ENCODE measurements at places on chromosomes 7 and 10. TPM values are rescaled to one million over a fixed set of nuclear protein-coding genes. Genes with fewer than 3 reads are reported as not detected.

The CCL26 gene
- not detected for polyA plus RNA-seq

The DNAJC1 gene
- 18.2 TPM for polyA plus RNA-seq

The DNAH11 gene
- 0.23 TPM for polyA plus RNA-seq

DNA sequence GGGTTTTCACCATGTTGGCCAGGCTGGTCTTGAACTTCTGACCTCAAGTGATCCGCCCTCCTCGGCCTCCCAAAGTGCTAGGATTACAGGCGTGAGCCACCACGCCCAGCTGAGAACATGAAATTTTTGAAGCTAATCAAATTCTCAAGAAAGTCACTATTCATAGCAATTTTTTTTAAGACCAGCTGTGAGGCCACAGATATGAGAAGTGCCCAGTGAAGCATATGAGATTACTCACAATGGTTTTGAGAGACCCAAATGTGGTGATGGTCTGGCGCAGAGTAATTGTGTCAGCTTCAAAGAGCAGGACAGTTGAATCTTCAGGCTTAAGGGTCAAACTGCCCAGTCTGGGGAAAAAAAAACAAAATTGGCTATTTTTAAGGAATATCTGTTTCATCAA, 16.2 kb downstream of the NCOA4 start:
- no peak for DNase-seq

- no peak for DNase-seq
These were observed 18.8 kb downstream of the ANXA11 start for GRCh38 chr10:80186364-80187012.

DNA sequence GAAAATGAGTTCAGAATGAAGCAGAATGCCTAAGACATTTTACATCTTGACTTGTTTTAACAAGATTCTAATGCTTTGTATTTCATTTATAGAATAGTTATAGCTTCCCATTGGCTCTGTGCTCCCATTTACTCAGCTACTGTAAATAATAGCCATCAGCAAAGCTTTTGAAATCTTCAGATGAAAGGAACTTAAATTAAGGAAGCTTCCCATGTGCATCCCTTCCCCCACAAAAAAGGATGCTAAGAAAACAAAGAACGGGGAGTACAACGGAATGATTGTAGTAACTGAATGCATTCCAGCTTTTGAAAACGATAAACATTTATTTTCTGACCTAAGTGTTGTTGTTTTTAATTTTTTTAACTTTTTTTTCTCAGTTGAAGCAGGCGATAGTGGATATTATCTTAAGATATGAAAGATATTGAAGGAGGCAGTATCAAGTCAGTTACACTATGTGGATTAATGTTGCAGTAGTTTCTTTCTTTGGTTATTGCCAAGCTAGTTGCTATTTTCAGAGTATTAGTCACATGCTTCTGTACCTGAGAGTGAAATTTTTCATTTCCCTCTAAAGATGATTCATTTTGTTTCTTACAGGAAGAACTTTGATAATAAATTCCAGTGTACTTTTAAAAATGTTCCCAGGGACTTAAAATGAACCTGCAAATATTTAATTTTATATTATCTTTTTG, 129.2 kb downstream of the KCND2 start:
- peak; percentile 74 for DNase-seq

DNA sequence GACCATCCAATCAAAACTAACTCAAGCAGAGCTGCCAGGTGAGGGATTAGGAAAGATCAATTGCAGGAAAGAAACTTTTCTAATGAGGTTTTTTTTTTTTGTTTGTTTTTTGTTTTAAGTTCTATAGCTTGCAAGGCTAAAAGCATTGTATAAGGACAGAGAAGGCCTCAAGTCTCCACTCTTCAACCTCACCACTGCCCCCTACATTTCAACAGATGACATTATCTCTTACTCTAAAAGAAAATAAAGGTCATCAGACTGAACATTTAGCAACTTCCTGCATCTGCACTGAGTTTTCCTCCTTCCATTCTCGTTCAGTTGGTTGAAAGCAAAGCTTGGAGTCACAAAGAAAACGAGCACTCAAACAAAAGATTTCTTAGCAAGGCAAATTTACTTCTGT, 45.2 kb upstream of the EXOC4 start:
- DNase-seq, result no peak

DNA sequence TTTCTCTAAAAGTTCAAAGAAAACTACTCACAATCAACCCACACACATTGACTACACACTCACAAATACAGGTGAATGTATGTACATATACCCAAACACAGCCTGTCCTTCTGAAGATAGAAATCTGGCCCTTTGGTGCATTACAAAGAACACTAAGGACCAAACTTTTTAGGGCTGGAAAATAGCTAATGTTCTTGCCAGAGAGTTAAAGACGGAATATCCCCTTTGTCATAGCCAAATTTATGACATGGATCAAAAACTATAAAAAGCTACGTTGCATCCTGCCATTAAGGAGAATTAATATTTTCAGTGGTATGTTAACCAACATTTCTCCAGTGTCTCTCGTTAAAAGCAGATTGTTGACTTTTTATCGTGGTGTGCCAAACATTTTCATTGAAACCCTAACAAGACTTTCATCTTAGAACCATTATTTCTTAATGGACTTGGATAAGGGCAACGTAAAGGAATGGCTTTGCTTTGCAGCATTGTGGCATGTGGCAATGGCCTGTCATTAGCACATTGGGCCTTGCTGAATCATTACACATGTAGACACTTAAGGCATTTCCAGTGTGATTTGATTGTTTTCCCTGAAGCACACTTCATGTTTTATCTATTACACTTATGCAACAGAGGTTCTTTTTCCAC, 150.9 kb upstream of the MEOX2 start:
- no peak for DNase-seq

Measured in mammary epithelial cell (primary cell).